ENCODE measurements at places on chromosomes 5 and 9.
A peak's percentile ranks its signal among the peaks of the same experiment; 100 is the strongest.

GRCh38 chr5:32508806-32509805, 64.6 kb upstream of the ZFR start:
- DNase-seq, result no peak

- peak; percentile 39 for DNase-seq
Observed at GRCh38 chr5:10310066-10310779, 2.5 kb upstream of the CMBL start.

- no peak for DNase-seq
Observed at GRCh38 chr9:114900942-114901802, 29.2 kb downstream of the TNFSF8 start.

DNA sequence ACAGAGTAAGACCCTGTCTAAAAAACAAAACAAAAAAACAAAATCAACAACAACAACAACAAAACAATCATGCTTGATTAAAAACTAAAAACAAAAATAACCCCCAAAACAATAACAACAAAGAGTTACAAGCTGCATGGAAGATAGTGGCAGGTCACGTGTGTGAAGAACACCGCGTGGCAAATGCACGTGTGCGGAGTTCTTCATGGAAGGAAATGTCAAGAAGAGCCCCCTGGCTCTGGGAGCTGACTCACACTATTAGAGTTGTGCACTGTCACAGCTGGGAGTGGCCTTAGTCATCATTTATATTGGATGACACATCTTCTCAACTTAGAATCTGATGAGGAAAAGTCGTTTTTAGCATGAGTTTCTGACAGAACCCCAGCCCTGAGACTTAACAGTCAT, 110.5 kb downstream of the JMY start:
- DNase-seq, result no peak

GRCh38 chr5:150553402-150553801, 45.5 kb downstream of the NDST1 start:
- DNase-seq, result no peak

DNA sequence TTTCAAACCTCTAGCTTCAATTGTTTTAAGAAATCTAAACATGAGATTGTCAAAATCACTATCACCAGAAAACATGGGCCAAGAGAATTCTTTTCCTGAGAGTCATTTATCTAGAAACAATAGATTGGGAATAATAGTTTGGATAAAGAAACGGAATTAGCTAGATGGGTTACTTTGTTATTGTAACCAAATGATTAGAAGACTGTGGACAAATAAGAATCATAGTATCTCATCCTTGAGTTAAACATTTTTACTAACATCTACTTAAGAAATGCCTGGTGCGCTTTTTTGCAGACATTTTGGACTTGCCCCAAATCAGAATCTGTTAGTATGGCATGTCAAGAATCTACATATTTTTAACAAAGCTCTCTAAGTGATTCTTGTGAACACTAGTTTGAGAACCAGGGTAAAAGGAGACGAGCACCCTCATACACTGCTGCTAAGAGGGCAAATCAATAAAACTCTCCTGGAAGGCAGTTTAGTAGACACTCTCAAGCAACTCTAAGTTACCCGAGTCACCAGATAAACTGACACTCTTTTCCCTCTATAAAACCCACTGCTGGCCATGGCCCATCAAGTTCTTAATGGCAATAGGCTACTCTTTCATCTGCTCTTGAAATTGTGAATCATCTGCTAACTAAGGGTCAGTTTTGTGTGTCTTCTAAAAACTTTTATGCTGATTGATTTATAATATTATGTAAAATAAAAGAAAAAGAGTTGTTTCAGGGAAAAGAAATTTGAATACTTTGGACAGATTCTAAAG, 39.1 kb downstream of the TPD52L3 start:
- DNase-seq, result no peak

GRCh38 chr5:5467737-5468136, 45.3 kb downstream of the ICE1 start:
- DNase-seq, result no peak

DNA sequence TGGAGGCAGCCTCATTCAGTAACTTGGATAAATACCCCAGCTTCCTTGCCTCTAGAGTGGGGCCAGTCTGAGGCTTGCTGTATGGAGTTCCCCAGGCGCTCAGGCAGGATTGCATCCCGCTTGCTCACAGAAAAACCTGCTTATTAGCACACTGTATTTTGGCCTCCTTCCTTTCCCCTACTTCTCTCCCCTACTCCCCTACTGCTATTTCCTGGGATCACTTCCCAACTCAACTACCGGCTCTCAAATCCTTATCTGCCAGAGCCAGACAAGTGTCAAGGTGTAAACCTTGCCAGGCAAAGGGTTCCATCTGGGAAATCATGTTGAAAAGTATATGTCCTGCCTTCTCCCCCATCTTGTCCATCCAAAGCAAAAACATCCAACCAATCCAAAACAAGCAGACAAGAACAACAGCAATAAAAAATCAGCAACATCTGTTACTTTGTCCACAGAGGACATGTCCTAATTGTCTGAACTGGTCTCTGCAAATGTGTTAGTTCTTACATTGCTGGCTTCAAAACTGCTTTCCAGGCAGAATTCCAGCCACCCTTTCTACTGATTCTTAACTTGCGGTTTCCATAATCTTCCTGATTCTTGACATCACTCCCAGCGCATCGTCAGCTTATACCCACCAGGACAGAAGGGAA, 164.1 kb upstream of the SEMA6A start:
- DNase-seq, result no peak

DNA sequence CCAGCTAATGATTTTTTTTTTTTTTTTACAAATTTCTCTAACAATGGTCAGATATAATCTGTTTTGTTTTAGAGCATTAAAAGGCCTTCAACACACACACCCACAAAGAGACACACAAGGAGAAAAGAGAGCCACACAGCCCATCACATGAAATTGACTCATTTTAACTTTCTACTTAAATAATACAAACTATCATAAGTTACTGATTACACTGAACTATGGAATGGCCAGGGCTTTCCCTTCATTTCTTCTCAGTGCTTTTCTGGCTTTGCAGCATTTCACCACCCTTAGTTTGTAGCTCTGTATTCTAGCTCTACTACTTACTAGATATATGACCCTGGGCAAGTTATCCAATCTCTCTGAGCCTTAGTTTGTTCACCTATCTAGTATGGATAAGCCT, 13.2 kb downstream of the REEP5 start:
- DNase-seq, result no peak

DNA sequence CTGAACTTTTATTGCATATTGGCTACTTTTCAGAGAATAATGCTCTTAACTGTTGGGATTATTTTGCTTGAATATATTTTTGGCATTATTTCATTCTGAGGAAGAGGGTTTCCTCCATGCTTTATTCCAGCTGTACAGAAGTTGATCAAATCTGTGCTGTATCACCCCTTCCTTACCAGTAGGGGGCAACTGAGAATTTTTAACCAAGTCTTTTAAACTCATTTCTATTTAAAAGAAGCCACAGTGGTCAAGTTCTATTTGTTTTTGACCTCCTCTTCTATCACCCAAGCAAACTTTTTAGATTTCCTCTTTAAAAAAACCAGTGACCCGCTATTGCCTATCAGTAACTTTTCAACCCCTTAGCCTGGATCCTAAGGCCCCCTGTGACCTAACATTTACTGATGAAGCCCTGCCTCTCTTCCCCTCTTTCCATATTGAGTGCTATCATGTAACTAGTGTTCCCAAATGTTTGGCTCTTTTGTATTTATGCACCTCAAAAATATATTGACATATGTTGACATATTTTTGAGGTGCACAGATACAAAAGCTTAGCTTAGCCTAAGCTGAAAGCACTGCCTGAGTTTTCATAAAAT, 80.6 kb downstream of the FBXO4 start:
- DNase-seq, result no peak

GRCh38 chr9:7212101-7212500, 454.3 kb downstream of the KDM4C start:
- DNase-seq, result no peak

- DNase-seq, result no peak
Observed at GRCh38 chr9:128764361-128764760, 7.4 kb downstream of the ZER1 start.

DNA sequence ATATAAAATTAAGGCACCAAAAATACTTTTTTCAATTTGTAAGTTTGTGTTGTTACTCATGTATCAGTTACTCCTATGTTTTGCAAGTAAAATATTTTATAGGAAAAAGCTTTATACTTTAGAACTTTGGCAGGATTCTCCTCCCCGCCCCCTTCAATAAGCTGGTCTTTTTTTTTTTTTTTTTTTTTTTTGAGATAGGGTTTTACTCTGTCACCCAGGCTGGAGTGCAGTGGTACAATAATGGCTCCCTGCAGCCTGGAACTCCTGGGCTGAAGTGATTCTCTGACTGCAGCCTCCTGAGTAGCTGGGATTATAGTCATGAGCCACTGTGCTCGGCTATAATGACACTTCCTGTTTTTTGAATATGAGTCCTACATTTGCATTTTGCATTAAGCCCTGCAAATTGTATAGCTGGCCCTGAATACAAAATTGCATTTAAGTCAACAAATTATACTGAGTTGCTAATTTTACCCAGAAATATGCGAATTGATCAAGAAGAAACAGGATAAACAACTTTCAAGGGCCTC, 192.9 kb downstream of the PIK3R1 start:
- DNase-seq, result no peak

- DNase-seq, result no peak
Observed at GRCh38 chr5:161138751-161139455, 286.9 kb upstream of the ATP10B start.

GRCh38 chr5:36360307-36360706, 58.6 kb upstream of the RANBP3L start:
- DNase-seq, result no peak

- DNase-seq, result no peak
Observed at GRCh38 chr9:99663856-99664255, 157.8 kb upstream of the NR4A3 start.

Measured in prostate gland (tissue), 2 donors.